CD4-positive, alpha-beta T cell treated with Interleukin-10 for 1 hour (primary cell): ENCODE measurements at places on chromosomes 6 and 20.

DNA sequence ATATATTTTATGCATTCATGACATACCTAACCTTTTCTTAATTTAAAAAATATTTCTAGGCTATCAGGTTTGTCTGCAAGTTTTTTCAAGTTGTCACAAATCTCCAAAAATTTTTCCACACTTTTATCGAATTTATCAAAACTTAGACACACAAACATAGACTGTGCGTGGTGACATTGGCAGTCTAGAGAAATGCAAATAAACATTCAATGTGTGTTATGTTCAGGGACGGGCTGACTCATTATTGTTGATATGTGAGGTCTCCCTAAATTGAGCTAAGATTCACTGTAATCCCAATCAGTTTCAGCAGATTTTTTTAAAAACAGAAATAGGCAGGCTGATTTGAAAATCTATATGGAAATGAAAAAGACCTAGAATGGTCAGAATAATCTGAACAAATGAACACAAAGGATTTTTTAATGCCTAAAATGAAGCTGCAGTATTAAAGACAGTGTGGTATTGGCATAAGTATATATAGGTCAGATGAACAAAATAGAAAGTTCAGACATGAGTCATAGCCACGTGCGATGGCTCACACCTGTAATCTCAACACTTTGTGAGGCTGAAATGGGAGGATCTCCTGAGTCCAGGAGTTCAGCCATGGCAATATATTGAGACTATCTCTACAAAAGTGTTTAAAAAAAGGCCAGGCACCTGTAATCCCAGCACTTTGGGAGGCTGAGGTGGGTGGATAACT lies 19.2 kb downstream of the BLTP3A start:
- DNase-seq = no peak

- no peak for DNase-seq
These were observed 42.5 kb downstream of the GABRR2 start for GRCh38 chr6:89272596-89272995.

GRCh38 chr20:13436530-13436929 lies 202.2 kb downstream of the TASP1 start:
- no peak for DNase-seq

- no peak for DNase-seq
These were observed 83.5 kb upstream of the SCAF8 start for GRCh38 chr6:154649721-154650120.

DNA sequence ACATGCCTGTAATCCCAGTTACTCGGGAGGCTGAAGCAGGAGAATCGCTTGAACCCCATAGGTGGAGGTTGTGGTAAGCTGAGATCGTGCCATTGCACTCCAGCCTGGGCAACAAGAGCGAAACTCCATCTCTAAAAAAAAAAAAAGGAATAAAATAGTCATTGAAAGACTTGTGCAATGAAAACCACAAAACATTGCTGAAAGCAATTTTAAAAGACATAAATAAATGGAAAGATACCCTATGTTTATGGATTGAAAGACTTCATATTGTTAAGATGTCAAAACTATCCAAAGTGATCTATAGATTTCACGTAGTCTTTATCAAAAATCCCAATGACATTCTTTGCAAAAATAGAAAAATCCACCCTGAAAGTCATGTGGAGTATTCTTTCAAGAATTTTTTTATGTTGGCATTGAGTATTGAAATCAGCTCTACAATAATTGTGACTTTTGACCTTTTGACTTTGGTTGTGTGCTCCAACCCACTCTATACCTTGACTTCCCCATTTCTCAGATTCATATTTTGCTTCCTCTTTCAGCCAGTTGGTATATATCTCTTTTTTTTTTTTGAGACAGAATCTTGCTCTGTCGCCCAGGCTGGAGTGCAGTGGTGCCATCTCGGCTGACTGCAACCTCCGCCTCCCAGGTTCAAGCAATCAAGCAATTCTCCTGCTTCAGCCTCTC lies 45.5 kb upstream of the SLC23A2 start:
- DNase-seq = no peak

DNA sequence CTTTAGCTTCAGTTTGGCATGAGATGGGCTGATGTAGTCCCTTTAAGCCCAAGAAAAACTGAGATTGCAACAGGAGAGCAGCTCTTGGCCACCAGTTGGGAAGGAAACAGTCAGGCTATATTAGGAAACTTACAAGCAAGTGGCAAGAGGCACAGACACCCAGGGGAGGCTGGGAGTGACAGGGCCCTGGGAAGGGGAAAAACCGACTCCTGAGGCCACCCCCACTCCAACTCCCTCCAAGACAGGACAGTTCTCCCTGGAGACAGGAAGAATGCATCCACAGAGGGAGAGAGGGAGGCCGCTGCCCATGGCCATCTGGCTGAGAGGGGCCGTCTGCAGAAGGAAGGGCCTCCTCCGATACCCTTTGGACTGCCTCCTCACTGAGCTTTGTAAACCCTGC lies 20.5 kb downstream of the JPH2 start:
- DNase-seq = no peak

DNA sequence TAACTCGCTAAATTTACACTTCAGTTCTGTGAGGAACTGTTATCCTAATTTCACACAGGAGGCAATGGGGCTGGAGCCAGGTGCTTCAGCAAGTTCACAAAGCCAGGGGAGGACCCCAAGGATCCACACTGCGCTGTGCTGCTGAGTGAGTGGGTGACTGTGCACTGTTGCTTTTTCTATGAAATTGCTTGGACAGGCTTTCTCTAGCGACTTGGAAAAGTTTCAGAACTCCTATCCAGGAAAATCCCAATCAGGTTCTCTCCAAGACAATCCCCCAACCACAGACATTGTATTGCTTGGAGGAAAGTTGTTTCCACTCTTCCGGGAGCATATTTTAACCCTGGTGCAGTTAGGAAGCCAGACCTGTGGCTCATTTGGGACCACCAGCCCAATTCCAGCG lies 175.9 kb upstream of the CST7 start:
- DNase-seq = no peak

- DNase-seq = no peak
These were observed 20.5 kb upstream of the CRISP3 start for GRCh38 chr6:49764571-49765236.

DNA sequence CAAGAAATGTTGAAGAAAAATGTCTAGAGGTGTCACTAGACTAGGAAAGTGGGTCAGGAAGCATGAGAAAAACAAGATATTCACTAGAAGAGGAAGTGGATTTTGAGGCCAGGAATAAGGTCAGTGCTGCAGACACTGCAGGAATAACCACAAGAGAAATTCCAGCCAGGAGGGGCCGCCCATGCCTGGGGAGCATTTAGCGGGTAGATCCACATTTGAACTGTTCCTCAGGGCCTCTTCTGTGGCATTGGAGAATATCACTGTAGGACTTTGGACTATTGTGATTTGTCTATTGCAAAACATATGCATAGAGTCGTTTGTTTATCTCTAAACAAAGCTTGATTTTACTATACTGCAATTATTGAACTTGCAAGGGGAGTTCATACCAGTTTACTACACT lies 49.6 kb upstream of the CCDC28A start:
- no peak for DNase-seq

GRCh38 chr20:14422892-14423291 lies 85.5 kb upstream of the FLRT3 start:
- no peak for DNase-seq

- no peak for DNase-seq
These were observed 6.1 kb downstream of the FOXF2 start for GRCh38 chr6:1395506-1395905.

DNA sequence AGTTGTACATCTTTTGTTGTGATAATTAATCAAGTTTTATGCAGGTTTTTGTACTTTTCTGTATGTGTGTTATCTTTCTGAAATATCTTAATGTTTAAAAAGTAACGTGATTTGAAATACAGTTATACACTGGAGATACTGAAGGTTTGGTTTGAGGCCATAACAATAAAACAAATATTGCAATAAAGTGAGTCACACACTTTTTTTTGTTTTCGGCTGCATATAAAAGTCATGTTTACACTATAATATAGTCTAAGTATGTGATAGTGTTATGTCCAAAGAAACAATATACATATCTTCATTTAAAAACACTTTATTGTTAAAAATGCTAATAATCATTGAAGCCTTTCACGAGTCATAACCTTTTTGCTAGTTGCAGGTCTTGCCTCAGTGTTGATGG lies 473.1 kb upstream of the GJE1 start:
- DNase-seq = no peak

GRCh38 chr6:137849181-137849980 lies 17.7 kb upstream of the TNFAIP3 start:
- DNase-seq = no peak

GRCh38 chr20:43921227-43921780 lies 6.7 kb downstream of the TOX2 start:
- no peak for DNase-seq

- DNase-seq = no peak
These were observed 54.8 kb upstream of the POU3F2 start for GRCh38 chr6:98779618-98780017.

- DNase-seq = peak; percentile 76
These were observed 562 bp downstream of the TFEB start for GRCh38 chr6:41734666-41735426.
